ENCODE measurements at places on chromosomes 2 and 18.

DNA sequence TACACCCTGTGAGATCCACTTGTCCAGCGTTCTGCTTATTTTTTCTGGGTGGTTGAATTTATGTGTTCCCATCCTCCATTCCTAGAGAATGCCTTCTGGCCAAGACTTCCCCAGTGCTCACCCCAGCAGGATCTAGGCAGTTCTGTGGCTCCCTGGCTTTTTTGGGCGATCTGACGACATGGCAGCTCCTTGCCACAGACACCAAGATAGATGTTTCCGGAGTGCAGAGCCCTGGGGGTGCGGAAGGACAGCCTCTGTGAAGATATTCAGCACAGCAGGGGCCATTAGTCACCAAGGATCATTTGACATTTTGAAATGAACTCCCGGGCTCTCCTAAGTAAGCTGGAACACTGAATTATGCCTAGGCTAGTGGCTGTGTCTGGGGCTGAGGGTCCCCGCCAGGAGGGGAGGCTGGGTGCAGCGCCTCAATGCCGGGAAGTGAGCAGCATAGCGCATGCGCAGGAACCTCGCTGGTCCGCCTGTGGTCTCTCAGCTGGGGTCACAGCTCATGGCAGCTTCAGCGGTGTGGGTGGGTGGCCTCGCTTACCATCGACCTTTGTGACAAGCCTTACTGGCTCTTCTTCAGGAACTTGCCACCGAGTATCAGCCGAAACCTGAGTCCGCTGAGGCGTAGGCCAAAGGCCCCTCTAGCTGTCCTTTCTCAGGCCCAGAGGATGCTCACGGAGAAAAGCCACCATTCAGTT is 60.3 kb downstream of the MEX3C start:
- DNase-seq: no peak

DNA sequence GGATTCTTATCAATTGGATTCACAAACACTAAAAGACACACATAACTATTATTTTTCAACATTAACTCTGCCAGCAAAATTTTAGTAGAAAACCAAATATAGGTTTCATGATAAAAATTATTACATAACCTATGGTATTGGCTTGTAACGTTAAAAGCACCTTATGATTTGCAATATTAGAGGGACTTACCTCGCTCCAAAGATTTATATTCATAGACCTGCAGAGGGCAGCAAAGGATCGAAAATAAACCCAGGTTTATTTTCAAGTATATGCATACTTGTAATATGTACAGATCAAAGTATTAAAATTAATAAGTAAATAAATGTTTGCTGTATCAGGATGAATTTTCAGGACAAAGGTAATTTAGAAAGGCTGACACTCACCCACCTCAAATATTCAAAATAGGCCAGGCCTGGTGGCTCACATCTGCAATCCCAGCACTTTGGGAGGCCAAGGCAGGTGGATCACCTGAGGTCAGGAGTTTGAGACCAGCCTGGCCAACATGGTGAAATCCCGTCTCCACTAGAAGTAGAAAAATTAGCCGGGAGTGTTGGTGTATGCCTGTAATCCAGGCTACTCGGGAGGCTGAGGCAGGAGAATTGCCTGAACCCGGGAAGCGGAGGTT is 45.3 kb downstream of the LRPPRC start:
- peak; percentile 30 for DNase-seq

DNA sequence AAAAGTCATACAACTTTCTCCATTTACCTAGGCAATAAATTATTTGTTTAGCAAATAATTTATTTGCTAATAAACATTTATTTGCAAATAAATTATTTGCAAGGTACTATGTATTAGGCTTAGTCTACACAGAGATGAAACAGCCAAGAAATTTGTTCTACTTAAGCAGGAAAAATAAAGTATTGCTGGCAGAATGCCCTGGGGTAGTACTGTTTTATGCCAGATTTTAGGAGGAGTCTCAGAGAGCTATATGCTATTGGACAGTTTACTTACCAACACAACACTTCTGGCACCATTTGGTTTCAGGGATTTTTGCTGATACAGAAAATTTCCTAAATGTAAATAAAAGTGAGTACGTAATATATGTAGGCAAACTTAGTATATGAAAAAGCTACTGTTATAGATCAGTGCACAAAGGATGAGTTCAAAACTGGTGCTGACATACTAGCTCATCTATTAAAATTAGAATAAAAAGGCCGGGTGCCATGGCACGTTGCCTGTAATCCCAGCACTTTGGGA is 23.2 kb upstream of the CDKL4 start:
- DNase-seq: no peak

DNA sequence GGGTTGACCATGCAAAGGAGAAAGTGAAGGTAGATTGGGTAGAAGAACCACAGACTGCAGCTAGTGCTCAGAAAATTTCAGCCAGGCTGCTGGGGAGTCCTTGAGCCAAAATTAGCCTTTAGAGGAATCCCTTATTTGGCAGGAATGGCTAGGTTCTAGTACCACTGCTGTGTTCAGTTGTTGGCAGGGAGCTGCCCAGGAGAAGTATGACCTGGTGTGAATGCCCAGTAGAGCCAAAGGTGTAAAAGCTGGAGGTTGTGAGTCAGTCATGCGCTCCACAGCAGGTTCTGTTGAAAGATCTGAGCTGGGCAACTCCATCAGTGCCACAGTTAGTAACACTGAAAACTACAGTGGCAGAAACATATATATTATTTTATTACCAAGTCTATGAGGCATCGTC is 36.4 kb upstream of the TBR1 start:
- DNase-seq: no peak

DNA sequence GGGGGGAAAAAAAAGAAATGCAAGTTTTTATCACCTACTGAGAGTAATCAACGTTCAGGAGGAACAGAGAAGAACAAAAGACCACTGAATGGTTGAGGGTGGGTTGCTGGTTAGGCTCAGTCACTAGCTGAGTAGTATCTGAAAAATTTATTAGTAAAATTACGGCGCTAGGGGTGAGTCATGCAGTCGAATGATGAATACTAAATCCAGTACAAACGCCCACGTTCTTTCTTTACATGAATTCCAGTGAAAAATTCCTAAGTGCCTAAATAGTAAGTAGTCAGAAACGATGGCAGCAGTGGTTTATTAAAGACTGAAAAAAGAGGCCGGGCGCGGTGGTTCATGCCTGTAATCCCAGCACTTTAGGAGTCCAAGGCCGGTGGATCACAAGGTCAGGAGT is 52.0 kb downstream of the TEKT4 start:
- no peak for DNase-seq

DNA sequence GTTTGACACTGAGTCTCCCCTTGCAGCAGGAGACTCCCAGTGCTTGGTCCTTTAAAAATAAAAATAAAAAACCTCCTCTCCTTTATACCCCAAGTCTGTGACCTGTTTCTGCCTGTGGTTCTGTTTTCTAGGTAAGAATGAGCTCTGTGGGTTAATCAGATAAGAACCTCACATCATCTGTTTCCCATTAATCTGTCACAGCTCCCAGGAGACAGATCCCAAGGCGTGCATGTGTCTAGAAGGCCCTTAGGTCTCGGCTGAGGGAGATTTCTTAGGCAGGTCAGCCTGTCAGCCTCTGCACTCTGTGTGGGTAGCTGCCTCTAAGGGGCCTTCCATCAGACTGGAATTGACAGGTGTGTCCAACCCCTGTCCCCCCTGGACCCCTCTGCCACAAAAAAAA is 80.7 kb downstream of the FHOD3 start:
- no peak for DNase-seq

DNA sequence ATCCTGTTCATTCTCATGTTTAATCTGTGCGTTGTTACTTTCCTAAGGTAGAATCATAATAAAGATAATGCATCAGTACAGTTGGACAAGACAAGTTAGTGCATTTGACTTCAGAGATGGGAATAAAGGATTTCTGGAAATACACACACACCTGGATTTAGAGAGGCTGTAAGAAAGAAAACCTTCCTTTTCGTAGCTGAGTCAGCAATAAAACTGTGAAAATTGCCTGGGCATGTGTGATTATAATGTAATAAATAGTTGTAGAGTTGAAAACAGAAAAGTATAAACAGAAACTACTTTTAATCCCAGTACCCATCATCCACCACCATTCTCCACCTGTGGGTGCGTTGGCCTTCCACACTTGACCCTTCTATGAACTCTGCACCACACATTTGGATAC is 15.4 kb downstream of the CFAP53 start:
- no peak for DNase-seq

- DNase-seq: no peak
Measured at GRCh38 chr2:203867561-203868200, at the start of gene CTLA4. Gene CTLA4 (plus strand): TSS chr2:203867771. CDS start chr2:203867943, 172 bp downstream.

DNA sequence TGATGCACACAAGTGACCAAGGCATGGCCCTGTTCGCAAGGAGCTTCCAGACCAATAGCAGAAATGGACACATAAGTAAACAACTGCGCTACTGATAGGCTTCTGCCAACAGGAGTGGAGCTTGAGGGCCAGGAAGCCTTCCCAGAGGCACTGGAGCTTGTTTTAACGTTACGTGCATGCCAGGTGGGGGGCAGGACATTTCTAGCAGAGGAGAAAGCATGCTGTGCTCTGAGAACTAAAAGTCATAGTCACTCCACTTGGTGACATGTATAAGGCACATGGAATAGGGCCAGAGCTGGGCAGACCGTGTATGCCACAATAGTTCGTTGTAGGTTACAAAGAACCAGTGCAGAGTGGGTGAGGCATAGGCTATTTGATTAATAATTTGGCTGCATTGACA is 184.2 kb downstream of the NEDD4L start:
- no peak for DNase-seq

- DNase-seq: peak; percentile 13
Measured at GRCh38 chr2:156649596-156649995, 213.4 kb downstream of the GPD2 start.

GRCh38 chr2:166802475-166802874 is 85.8 kb upstream of the XIRP2 start:
- no peak for DNase-seq

DNA sequence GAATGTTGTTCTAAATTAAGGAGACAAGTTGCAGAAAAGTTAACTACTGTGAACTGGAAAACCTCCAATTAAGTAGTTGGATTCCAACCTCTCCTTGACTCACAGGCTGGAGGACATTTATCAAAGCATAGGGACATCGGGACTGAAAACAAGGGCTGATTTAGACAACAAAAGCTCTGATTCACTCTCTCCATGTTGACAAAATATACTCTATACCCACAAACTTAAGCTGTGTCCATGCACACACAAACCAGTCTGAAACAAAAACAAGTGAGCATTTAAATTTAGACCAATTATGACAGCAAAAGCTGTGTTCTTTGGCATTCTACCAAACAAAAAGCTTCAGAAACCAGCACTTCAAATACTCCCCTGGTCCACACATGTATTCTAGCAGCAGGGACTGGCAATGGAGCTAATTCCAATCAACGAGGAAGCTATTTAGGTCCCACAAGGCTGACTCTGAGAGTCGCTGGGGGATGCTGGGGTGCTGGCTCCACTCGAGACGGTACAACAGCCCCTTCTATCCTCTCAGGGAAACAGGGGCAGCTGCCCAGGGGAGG is 71.4 kb downstream of the NXPH2 start:
- peak; percentile 16 for DNase-seq

- DNase-seq: no peak
Measured at GRCh38 chr18:53943326-53943860, 281.1 kb downstream of the MBD2 start.

All from AG20443 (cell line).